ENCODE measurements at places on chromosomes 7 and 10.

DNA sequence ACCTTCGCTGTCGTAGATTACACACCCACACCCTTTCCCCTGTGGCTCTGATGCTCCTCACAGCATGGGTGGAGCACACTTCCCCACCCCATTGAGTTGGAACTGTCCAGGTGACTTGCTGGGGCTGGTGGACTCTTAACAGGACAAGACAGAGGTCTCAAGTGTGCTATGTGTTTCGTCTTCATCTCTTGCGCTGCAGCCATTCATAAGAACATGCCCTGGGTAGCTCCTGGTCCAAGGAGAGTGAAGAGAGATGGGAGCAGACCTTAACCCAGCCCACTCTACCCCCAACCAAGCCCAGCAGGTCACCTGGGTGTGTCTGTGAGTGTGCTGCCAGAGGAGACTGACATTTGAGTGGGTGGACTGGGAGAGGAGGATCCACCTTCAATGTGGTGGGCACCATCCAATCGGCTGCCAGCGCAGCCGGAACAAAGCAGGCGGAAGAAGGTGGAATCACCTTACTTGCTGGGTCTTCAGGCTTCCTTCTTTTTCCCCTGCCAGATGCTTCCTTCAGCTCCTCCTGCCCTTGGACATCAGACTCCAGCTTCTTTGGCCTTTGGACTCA lies 112.4 kb downstream of the HTR5A start:
- ATAC-seq = no peak

DNA sequence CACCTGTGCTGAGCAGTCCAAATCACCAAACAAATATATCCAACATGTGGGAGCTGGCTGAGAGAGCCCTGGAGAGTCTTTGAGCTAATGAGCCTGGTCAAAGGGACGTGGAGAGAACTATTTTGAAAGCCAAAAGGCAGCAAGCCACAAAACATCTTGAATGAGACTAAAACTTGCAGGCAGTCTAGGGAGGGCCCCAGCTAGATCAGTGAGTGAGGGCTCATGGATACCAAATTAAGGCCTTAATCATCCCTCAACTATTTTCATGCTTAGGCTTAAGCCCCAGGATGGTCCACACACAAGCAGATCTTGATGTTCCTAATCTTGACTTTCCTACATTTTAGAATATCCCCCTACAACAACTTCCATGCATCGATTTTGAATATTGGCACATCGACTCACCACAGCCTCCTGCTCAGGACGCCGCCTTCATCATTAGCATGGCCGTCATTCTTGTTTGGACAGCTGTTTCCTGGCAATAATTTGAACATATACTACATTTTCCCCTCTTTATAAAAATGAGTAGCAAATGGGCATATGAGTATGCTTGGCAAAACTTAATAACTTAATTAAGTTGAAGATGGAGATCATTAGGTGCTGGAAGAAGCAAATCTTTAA lies 86.9 kb upstream of the ADAM12 start:
- no peak for ATAC-seq

GRCh38 chr7:37376386-37376785 lies 72.3 kb downstream of the ELMO1 start:
- no peak for ATAC-seq

DNA sequence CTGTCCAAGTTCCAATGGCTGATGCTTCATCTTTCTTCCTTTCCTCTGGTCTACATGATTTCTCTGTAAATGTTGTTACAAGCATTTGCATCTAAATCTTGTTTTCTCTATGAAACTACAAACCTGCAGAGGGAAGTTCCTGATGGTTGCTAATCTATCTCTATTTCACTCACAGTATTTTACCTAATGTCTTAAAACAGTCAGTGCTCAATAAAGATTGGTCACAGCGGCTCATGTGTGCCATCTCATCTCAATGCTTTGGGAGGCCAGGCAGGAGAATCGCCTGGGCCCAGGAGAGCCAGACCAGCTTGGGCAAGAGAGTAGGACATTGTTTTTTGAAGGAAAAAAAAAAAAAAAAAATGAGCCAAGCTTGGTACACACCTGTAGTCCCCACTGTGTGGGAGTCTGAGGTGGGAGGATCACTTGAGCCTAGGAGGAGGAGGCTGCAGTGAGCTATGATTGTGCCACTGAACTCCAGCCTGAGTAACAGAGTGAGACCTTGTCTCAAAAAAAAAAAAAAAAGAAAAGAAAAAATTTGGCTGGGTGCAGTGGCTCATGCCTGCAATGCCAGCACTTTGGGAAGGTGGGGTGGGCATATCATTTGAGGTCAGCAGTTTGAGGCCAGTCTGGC lies 71.3 kb upstream of the ARMC3 start:
- ATAC-seq = no peak

- no peak for ATAC-seq
Measured at GRCh38 chr7:41996381-41997035, 240.5 kb downstream of the GLI3 start.

DNA sequence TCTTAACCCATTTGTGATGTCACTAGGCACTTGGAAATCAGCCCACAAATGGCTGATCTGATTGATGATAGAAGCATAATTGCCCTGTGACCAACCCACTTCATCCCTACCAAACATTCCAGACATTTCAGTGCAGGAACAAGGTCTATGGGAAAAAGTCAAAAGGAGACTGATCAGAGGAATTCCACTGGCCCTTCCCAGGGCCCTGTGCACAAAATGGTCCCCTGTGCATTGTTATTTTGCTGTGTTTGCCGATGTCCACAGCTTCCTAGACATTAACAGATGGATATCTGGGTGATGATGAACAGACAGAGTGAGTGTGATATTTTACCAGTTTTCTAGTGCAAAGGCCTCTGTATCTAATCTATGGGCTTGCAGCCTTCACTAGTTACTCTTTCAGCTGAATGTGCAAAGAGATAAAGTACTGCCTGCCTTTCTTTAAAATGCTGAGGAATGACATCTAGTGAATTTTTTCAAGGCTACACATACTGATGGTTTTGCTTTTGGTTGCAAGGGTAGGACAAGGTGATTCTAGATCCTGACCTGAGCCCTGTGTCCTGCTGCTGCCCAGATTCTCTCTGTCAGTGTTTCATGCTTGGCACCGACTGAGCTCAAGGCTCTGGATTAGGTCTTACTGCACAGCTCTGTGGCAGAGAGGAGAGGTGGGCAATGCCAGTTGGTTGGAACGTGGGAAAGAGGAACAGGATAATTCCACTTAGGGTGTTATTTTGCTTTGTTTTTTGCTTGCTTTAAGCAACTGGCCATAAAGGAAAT lies 55.4 kb downstream of the CALD1 start:
- peak; percentile 9 for ATAC-seq
